ENCODE measurements at places on chromosomes 4 and X.

DNA sequence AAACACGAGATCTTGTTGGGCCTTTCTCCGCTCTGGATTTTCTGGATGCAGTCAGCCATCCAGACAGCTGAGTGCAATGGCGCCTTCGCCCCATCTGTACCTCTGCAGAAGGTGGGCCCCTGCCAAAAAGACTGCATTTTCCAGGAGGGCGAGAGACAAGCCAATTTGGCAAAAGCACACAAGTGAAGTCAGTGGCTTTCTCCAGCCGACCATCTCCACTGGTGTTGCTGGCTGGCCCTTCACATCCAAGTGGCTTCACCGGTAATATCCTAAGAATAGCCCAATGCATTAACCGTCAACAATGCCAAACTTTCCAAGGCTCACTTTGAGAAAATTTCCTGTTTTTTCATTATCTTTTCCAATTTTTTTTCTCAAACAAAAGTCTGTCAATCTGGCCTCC is 96.2 kb upstream of the MXRA5 start:
- DNase-seq, result no peak

- DNase-seq, result no peak
These were observed 103.3 kb upstream of the TSPAN7 start for GRCh38 chrX:38458071-38458470.

- no peak for DNase-seq
These were observed 631.7 kb downstream of the SMARCA1 start for GRCh38 chrX:128891554-128891953.

- DNase-seq, result no peak
These were observed 179.6 kb downstream of the KDR start for GRCh38 chr4:54945838-54946237.

DNA sequence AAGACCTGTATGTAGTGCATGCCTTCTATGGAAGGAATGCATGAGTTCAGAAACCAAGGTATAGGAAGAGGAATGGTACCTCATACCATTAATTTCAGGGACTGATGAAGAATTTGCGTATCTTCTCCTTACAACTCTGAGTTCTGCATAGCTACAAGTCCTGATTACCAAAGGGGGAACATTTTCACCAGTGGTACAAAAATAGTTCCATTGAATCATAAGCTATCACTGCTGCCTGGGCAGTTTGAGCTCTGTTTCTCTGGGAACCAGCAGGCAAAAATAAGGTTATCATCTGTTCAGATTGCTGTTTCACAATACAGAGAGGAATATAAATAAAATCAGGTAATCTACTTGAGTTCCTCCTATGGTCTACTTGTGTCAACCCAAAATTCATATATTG is 77.9 kb upstream of the GNPDA2 start:
- no peak for DNase-seq

GRCh38 chrX:2533424-2533823 is 32.6 kb upstream of the DHRSX start:
- no peak for DNase-seq

- no peak for DNase-seq
These were observed 211.4 kb downstream of the MID1IP1 start for GRCh38 chrX:39012621-39013111.

DNA sequence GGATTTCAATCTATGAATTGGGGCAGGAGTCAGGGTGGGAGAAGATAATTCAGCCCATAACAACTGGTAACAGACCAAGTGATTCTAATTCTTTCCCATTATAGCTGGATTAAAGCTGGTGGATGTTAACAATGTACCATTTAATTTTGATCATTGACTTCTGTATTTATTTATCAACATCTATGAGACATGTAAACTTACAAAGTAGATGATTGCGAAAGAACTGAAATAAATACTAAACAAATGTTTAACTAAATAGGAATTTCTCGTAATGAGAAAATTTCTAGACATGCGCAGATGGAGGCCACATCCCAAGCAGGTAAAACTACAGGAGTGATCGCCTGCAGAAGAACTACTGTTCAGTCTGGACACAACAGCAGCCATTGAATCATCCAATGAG is 107.1 kb downstream of the NR3C2 start:
- DNase-seq, result no peak

- no peak for DNase-seq
These were observed 46.6 kb upstream of the HS6ST2 start for GRCh38 chrX:133005042-133005441.

GRCh38 chrX:22325096-22325495 is 52.4 kb downstream of the CBLL2 start:
- DNase-seq, result no peak

GRCh38 chrX:73400136-73400748 is 46.6 kb upstream of the CDX4 start:
- DNase-seq, result no peak

GRCh38 chrX:98380556-98380955 is 1496.8 kb downstream of the RPA4 start:
- no peak for DNase-seq

DNA sequence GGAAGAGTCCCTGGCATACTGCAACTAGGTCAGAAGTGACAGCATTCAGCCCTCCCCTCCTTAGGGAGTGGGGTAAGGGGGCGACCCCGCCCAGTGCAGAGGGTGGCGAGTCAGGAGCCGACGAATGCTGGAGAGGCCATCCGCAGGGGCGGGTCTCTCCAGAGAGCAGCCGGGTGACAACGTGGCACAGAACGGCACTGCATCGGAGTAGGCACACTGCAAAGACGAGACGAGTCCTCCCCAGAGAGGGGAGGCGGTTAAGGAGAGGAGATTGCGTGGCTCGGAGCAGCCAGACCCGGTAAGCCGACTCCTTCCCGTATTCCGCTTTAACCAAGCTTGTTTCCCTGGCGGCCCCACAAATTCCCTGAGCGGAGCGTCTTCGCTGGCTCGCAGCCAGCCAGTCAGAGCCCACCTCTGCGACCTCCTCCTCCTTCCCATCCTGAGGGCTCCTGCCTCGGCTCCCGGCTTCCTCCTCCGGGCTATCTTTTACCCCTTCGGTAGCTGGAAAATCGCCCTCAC is 54.9 kb downstream of the LINC00632 start:
- peak; percentile 32 for DNase-seq

DNA sequence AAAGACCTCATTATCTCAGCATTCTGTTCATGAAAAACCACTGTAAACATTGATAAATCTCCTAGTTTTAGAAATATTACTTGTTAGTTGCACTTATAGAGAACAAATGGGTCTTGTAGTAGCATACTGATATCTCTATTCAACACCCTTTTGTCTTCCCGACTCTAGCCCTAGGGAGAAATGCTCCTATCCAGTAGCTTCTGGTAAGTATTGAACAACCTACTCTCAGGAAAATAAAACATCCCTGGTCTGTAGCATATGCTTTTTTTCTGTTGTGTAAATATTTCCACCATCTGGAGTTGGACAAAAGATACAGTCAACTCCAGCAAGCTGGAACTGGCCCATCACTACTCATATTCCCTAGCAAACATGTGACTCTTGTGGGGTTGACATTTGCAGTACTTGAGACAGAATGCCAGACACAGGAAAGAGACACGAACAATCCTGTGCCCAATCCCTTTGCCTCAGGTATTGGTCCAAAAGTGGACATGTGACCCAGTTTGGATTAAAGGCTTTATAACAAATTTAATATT is 188.2 kb downstream of the GC start:
- DNase-seq, result no peak
